ENCODE measurements at places on chromosomes 1 and 21.

DNA sequence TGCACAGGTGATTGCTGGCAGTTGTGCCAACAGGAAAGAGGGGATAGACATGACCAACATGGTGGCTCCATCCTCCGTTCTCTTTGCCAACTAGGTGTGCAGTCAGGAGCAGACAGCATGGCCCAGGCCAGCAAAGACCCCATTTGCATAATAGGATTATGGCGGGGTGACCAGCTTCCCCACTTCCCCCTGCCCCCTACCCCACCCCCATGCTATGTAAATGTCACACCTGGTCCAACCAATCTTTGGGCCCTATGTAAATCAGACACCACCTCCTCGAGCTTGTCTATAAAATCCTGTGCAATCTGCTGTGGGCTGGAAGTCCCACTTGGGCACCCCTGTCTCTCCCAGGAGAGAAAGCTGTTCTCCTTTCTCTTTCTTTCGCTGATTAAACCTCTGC is 146.0 kb downstream of the SLC30A10 start:
- DNase-seq, result no peak

DNA sequence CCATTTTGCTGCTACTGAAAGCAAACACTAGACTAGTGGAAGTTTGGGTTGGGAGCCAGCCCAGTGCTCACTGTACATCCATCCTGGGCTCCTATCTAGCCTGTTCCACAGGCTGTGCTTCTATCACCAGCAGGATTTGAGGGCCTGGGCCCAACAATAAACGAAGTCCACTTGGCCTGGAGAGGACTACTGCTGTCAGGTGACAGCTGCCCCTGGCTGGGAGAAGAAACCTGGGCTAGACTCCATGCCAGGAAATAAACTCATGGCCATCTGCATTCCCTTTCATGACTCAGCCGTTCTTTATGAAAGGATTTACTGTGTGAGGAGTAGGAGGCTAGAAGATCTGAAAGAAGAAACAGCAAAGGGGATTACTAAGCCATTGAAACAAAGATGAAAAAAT is 35.5 kb downstream of the COLGALT2 start:
- peak; percentile 81 for DNase-seq

DNA sequence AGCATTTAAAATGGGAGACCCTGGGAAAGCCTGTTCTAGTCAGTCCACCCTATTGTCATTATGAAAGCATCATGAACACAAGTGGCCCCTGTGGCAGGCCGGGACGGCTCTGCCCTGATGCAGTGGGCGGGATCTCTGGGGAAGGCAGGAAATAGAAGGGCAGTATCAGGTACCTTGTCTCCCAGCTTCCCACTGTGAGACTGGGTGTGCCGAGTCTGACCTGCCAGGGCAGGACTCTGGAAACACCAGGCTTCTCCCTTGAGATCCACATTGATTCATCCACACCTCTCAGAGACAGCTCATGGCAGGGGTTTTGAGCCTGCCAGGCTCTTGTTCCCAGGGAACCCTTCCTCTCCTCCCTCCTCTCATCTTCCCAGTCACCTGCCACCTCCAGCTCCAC is 24.5 kb upstream of the GNPAT start:
- DNase-seq, result no peak

DNA sequence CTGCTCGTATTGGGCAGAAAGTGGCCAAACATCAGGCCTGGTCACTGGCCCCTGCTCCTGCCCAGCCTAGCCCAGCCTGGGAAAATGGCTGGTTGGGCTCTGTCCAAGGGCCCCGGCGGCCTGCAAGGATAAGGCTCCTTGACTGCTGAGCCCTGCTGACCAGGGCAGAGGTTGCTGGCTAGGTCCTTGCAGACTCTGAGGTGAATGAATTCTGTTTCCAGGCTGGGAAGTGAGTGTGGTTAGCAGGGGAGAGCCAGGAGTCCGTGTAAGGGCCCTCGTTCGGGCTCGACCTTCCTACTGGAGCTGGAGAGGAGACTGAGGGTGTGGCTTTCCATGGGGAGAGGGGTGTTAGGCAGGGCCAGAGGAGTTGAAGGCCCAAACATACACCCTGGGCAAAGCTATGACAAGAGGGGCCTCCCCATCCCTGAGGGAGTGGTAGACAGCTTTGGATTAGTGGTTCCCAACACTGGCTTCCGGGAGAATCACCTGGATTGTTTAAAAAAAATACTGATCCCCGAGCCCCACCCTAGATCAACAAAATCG is 20.6 kb downstream of the CSF1 start:
- peak; percentile 52 for DNase-seq

DNA sequence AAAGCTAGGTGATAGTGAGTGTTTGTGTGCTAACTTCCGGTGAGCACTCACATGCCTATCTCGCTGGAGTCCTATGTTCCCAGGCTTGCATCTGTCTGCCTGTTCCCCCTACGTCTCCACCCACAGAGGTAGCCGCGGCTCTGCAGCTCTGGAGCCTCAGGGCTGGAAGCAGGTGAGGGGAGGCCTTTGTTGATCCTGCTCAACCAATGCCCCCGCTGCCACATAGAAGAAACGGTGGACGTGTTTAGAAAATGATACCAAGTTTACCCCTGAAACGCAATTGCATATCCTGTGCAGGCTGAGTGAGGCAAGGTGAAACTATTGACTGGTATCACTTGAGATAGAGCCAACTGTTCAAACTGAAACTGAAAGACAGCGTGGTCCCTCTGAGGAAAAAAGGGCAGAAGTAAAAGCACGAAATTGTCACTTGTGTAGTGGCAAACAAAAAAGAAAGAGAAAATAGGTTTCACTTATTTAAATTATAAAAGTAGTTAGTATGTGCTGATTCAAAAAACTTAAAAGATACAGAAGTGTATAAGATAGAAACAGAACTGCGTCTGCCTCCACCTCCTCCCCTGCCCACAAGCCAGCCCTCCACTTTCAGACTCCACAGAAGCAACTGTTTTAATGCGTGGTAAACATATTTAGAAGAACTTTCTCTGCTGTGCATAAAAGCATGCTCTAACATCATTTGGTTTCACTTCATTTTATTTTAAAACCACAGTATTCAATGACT is 38.6 kb upstream of the ETS2 start:
- no peak for DNase-seq

GRCh38 chr21:44987886-44988606 is 48.2 kb downstream of the SLX9 start:
- DNase-seq, result no peak

DNA sequence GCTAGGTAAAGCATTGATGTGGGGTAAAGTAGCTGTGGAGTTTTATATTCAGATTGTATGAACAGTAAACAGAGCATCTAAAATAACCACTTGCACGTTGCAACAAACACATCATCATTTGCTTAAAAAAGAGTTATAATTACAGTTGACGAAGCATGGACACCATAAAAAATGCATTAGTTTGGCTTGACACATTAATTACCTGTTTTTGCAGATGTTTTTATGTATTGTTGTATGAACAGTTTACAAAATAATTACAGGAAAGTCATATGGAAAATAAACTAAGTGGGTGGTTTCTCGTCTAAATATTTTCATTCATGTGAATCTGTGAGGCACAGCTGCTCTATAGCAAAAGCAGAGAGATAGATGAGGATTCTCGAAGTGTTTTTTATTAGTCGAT is 108.3 kb downstream of the RPS6KC1 start:
- no peak for DNase-seq

- no peak for DNase-seq
These were observed 129.9 kb upstream of the NEGR1 start for GRCh38 chr1:72412286-72412685.
